ENCODE measurements at places on chromosomes 16 and 17.
A peak's percentile ranks its signal among the peaks of the same experiment; 100 is the strongest.

- no peak for DNase-seq
Observed at GRCh38 chr17:38885044-38885727, 15.3 kb downstream of the LASP1 start.

DNA sequence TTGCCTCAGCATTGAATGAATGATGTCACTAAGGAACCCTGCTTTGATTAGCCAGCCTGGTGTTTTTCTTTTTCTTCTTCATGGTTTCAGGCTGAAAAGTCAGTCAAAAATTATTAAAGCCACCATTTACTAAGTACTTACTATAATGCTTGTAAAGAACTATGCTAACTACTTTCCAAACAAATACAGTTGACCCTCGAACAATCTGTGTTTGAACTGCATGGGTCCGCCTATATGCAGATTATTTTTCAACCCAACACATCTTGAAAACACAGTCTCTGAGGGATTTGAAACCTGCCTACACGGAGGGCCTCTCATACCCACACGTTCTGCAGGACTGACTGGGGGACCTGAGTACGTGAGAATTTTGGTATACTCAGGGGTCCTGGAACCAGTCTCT lies 136.3 kb downstream of the PARN start:
- no peak for DNase-seq

DNA sequence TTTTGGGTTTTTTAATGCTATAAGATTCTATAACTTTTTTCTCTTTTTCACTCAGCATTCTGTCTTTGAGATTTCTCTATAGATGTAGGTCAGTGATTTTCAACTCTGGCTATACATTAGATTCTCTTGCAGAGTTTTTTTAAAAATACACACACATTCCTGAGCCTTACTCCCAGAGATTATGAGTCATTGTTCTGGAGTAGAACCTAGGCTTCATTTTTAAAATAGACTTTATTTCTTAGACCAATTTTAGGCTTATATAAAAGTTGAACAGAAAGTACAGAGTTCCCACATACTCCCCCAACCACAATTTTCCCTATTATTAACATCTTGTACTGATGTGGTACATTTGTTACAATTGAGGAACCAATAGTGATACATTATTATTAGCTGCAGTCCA lies 63.3 kb downstream of the CYB561 start:
- no peak for DNase-seq

DNA sequence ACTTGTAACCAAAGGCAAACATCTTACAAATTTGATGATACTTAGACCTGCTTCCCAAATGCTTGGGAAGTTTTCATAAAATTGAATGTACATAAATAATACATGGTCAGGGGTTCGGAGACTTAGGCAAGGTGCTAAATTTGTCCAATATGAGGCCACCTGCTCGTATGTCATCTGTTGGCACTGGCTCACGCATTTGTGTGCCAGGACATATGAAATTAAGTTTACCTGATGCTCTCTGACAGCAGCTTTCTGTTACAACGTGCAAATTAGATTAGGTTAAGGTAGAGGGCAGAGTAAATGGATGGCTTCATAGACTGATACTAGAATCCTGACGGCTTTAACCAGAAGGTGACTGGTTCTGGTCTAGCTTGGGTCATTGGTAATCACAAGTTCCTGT lies 970.3 kb upstream of the RBFOX1 start:
- DNase-seq, result no peak

GRCh38 chr16:58425756-58426494 lies 33.7 kb downstream of the GINS3 start:
- no peak for DNase-seq

GRCh38 chr16:65786916-65787315 lies 579.6 kb upstream of the CDH5 start:
- no peak for DNase-seq

GRCh38 chr17:1796800-1797199 lies 32.9 kb downstream of the SMYD4 start:
- DNase-seq, result no peak

- no peak for DNase-seq
Observed at GRCh38 chr16:57956270-57956808, 14.6 kb downstream of the CNGB1 start.

- no peak for DNase-seq
Observed at GRCh38 chr17:16917671-16918394, 54.1 kb downstream of the TNFRSF13B start.

DNA sequence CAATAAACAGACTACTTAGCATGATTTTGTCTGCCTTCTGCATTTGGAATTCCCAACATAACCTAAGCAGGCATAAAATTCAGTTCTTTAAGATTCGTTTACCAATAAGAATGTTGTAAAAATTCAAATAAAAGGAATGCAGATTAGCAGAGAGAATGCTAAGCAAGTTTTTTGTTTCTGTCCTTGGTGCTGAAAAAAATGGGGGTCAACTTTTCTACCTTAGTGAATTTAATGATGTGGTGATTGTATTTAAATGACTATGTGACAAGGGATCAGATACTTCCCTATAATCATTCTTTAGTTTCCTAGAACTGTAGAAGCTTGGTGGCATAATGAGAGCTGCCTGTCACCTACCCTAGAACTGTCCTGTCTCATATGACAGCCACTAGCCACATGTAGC lies 159.5 kb downstream of the RBFOX1 start:
- DNase-seq, result no peak

GRCh38 chr16:67731753-67732095 lies 12.6 kb upstream of the GFOD2 start:
- DNase-seq, result no peak

DNA sequence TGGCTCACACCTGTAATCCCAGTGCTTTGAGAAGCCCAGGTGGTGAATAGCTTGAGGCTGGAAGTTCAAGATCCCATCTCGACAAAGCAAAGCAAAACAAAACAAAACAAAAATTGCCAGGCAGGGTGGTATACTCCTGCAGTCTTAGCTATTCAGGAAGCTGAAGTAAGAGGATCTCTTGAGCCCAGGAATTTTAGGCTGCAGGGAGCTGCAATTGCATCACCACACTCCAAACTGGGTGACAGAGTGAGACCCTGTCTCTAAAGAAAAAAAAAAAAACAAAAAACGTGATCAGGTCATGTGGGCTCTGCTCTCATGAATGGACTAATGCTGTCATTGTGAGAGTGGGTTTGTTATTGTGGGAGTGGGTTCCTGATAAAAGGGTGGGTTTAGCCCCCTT lies 409.1 kb downstream of the NPIPA7 start:
- DNase-seq, result no peak

- DNase-seq, result no peak
Observed at GRCh38 chr17:34780438-34780837, 180.8 kb downstream of the CCT6B start.

GRCh38 chr17:8885967-8886684 lies 18.7 kb upstream of the PIK3R6 start:
- no peak for DNase-seq

GRCh38 chr17:66834426-66834918 lies 445 bp upstream of the CACNG5 start:
- no peak for DNase-seq

DNA sequence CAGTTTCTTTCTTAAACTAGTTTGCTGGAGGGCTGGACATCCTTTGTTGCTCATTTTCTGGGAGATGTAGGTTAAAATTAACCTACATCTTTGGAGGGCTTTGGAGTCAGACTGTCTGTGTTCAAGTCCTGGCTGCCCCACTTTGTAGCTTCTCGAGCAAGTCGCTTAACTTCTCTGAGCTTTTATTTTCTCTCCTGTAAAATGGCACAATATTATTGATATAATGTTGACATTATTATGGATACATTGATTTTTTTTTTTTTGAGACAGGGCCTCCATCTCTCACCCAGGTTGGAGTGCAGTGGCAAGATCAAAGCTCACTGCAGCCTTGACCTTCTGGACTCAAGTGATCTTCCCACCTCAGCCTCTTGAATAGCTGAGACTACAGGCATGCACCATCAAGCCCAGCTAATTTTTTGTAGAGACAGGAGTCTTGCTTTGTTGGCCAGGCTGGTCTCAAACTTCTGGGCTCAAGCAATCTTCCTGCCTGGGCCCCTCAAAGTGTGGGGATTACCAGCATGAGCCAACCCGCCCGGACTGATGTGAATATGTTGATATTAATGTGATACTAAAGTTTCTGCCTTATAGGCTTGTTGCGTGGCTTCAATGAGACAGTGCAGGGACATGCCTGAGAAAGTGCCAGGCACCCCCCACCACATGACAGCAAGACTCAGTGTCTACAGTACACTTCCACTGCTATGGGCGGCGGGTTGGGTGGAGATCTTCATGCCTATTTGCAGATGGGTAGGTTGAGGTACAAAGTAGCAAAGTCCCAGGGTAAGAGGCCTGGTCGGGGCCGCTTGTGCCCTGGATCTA lies 31.6 kb upstream of the RMI2 start:
- DNase-seq, result no peak

- DNase-seq, result peak; percentile 40
Observed at GRCh38 chr17:45132572-45133463, 503 bp upstream of the PLCD3 start.

DNA sequence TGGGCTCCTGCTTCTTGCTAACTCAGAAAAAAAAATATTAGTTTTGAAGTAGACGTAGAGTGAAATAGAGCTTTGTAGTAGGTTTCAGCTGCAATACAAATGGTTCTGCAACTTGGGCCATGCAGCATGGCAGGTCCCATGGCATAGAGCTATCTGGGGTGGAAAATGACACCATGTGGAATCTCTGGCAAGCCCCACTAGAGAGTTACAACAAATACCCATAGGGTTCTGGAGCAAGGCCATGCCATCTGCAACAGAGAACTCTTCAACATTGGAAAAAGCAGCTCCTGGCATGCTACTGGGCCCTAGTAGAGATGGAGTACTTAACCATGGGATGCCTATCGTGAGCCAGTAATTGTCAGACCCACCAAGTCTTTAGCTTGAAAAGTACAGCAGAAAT lies 25.3 kb upstream of the RBBP6 start:
- DNase-seq, result no peak

- DNase-seq, result no peak
Observed at GRCh38 chr17:16986391-16986790, 14.5 kb upstream of the TNFRSF13B start.

- no peak for DNase-seq
Observed at GRCh38 chr16:49089039-49089438, 192.6 kb downstream of the CBLN1 start.

DNA sequence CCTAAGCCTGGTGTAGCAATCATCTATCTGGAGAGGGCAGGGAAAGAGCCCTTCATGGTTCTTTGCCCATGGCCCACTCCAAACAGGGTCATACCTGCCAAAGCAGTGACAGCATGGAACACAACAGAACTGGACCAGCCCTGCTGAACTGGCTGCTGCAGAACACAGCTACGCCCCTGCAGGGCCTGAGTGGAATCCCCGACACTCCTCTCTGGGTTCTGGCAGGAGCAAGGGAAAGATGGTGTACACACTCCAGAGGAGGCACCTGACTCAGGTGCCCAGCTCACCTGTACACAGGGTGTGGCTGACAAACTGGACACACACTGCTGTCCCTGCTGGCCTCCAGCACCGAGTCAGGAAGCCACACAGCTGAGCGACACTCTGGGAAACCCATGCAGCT lies 19.8 kb downstream of the MIEF2 start:
- DNase-seq, result no peak

- no peak for DNase-seq
Observed at GRCh38 chr17:39841134-39841683, 22.9 kb downstream of the IKZF3 start.

All from esophagus squamous epithelium (tissue), 5 donors.